Right lobe of liver (tissue), 6 donors: ENCODE measurements at places on chromosomes 5 and 9. TPM values are rescaled to one million over a fixed set of nuclear protein-coding genes. Genes with fewer than 3 reads are reported as not detected.
A peak's percentile ranks its signal among the peaks of the same experiment; 100 is the strongest.

DNA sequence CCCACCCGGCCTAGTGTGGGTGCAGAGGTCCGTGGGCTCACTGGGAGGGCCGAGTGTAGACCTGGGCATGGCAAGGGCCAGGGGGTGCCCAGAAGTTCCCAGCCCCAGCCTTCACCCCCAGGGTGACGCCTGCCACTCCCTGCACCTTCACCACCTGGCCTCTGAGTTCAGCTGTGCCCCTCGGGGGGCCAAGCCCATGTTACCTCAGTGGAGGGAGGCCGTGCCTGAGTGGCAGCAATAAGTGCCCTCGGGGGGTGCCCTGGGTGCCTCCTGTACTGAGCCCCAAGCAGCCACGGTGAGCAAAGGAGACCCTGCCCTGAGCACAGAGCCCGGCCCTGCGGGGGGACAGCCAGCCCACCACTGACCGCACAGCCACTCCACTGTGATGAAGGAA is 10.3 kb upstream of the FCN2 start:
- no peak for DNase-seq

DNA sequence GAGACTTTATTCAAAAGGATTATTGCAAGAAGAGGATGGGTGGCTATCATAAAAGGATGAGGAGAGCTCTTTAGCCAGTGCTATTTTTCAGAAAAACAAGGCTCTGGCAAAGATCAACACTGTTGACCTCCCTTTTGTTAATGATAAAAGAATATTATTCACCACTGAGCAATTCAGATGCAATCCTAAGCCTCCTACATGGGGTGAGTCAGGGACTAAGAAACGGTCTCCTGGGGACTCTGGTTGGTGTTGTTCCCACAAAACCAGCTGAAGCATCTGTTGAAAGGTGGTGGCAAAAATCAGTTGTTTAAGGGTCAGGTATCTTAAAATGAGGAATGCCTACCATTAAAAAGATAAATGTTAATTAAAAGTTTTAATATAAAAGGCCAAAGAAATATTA is 7.7 kb upstream of the GCNT1 start:
- no peak for DNase-seq

- no peak for DNase-seq
Observed at GRCh38 chr9:95991326-95991725, 115.8 kb downstream of the ERCC6L2 start.

- DNase-seq, result no peak
Observed at GRCh38 chr9:11931109-11931508, 762.1 kb upstream of the TYRP1 start.

DNA sequence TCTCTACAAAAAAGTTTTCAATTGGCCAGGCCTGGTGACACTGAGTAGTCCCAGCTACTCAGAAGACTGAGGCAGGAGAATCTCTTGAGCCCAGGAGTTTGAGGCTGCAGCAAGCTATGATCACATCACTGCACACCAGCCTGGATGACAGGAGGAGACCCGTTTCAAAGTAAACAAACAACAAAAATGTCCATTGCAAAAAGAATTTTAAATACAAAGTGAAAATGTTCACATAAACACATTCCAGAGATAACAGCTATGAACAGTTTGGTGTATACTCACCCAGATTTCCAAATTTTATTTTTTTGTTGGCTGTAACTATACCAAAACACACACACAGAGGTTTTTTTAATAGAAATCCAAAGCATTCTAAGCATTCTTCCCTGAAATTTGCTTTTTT is 39.8 kb downstream of the ADRA1B start:
- DNase-seq, result no peak

- DNase-seq, result no peak
Observed at GRCh38 chr5:56552612-56553268, 262.6 kb upstream of the MAP3K1 start.

- DNase-seq, result no peak
Observed at GRCh38 chr5:134178096-134178419, 1.3 kb upstream of the SKP1 start.

DNA sequence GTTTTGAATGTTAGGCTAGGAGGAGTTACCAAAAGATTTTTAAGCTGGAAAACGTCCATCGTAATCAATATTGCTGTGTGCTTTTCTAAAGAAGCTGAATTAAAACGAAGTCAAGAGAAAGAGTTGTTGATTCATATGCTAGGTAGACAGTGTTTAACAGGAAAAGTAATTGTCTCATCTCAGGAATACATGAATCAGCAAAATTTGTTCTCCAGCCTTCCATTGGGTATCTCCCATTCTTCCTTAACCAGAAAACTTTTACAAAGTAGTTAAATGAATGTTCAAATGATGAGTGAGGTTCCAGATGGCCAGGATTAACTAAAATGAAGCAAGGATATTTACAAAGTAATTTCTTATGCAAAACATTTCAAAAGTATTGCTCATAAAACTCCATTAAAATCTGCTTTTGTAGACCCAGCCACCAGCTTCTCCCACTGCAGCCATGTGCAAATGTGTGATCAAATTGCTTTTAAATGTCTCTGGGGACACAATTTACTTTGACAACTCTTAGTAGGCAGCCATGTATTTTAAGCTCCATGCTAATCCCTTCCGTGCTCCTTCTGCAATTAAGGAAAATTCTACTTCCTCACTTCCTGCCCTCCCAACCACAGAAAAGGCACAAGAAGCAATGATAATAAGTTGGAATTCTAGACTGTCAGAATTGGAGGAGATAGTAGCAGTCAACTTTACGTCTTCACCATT is 121.2 kb downstream of the HTR4 start:
- no peak for DNase-seq

GRCh38 chr9:102355982-102356381 is 617.5 kb upstream of the GRIN3A start:
- no peak for DNase-seq

DNA sequence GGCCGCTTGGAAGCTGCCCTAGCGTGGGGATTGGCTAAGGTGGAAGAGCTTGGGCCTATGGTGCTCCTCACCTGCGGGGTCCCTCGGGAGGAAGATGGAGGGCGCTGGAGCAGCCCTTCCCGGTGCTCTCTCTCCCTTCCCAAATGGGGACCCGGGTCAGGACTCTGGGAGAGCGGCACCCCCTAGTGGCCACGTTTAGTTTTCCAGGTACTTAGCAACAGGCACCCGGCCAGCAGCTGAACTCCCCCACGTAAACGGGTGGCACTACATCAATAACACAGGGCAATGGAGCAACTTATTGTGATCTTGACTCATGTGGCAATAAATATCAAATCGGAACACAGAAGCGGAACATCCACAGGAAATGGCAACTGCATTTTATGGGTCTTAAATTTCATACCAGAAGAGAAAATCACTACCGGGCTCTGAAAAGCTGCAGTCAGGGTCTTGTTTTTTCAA is 316.6 kb downstream of the AGTPBP1 start:
- DNase-seq, result peak; percentile 43

DNA sequence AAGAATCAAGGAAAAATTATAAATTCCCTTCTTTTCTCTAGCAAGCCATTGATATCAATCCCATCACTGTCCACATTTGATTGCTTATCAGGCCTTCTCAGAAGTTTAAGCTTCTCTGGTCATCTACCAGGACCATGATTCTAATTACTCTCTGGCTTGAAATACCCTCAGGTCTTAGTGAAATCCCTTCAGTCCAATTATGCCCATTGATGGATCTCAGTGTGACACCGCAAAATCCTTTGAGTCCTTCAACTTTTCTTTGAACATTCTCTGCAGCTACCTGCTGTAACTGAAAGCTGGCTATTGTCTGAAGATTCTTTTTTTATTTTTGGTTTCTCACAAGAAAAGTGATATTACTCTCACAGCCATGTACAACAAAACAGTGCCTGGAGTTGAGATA is 3.0 kb upstream of the CDH9 start:
- DNase-seq, result no peak

- peak; percentile 50 for DNase-seq
Observed at GRCh38 chr5:172721455-172722326, 49.3 kb downstream of the DUSP1 start.

GRCh38 chr5:95959888-95960666 is 1.6 kb downstream of the ELL2 start:
- DNase-seq, result no peak

DNA sequence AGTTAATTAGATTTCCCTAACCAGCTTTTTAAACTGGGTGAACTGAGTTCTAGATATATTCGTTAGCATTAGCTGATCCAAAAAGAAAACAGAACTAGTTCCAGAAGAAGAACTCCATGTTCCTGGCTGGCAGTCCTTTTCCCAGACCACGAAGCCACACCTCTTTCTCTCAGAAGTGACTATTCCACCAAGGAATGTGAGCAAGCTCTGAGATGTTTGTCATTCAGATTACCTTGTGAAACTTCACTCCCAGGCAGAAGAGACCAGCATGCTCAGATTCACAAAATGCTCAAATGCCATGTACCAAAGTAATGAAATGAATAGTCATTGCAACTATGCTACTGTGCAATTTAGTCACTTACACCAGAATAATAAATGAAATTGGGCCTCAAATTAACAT is 4.4 kb upstream of the SSBP2 start:
- no peak for DNase-seq

GRCh38 chr5:170642776-170643436 is 139.1 kb downstream of the KCNIP1 start:
- no peak for DNase-seq

GRCh38 chr5:39714036-39714698 is 289.4 kb upstream of the DAB2 start:
- peak; percentile 47 for DNase-seq

GRCh38 chr5:14266686-14267085 is 123.5 kb downstream of the TRIO start:
- no peak for DNase-seq

DNA sequence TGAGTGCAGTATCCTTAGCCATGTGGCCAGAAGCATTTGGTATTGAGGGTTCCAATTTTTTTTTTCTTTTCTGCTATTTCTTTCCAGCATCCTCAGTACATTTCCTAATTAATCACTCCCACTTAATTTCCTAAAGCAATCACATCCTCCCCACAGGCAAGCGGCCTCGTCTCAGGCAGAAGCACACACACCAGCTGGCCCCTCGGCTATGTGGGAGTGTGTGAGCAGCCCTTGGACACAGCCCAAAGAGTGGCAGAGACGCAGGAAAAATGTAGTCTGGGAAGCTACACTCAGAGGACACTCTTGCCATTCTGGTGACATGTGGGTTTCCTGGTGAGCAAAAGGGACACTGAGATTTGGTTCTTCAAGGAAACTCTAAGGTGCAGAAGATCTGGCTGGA is 20.7 kb downstream of the SLIT3 start:
- no peak for DNase-seq

- no peak for DNase-seq
Observed at GRCh38 chr9:84759300-84759750, 89.8 kb downstream of the NTRK2 start.

DNA sequence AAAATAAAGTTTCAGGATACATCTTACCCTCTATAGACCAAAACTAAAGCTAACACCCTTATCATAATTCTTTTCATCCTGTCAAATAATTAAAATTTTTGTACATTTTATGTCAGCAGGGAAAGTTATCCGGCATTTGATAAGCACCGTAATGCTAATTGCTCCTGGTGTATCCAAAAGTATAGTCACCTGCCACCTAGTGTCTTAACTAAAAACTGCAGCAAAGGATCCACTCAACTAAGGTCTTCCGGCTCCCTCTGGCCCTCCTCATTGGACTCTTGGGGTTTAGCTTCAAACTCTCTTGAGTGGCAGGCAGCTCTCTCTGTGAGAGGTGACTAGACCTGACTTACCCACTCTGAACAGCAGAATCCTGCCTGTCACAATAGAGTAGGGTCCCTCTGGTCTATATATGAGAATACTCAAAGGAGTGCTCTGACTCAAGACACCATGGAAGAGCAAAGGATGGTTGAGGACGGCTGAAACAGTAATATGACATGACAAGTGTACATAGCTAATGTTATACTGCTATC is 60.4 kb upstream of the CAST start:
- peak; percentile 55 for DNase-seq

GRCh38 chr9:128252317-128253139 is 23.3 kb downstream of the GOLGA2 start:
- DNase-seq, result no peak

GRCh38 chr9:92617951-92618510 is 51.9 kb downstream of the IPPK start:
- DNase-seq, result no peak

DNA sequence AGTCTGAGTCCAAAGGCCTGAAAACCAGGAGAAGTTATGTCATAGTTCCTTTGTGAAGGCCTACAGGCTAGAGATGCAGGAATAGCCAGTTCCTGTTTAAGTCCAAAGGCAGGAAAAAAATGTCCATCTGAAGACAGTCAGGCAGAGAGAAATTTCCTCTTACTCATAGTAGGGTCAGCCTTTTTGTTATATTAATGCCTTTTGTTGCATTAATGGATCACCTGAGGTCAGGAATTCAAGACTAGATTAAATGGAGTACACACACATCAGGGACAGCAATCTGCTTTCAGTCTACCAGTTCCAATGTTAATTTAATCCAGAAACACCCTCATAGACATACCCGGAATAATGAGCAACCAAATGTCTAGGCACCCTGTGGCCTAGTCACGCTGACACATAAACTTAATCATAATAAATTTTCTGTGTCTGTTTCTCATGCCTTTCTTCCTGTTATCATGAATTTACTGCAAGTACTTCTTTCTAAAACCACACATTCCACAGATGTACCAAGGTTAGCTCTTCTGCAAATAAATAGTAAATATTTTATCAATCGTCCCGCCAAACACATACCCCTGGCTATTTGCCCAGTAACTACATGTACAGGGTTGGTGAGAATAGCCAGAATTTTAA is 703.9 kb downstream of the EFNA5 start:
- DNase-seq, result no peak

GRCh38 chr5:170444181-170444580 is 55.0 kb upstream of the KCNMB1 start:
- no peak for DNase-seq

DNA sequence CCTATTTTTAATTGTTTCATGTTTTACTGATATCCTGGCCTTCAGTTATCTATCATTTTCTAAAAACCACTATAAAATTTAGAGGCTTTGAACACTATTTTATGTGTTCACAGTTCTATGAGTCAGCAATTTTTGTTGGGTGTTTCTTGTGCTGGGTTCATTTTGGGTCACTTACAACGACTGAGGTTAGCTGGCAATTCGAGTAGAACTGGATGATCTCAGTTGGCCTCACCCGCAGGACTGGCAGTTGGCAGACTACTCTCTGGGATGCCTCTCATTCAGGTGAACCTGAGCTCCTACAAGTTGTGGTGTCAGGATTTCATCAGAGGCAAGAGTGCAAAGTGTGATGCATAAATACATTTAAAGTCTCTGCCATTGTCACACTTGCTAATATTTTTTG is 151.0 kb upstream of the PAPPA start:
- peak; percentile 61 for DNase-seq

The ZNF366 gene
- total RNA-seq, result 1.5 TPM

The SSBP2 gene
- total RNA-seq, result 4.1 TPM

The GLDC gene
- 91.4 TPM for total RNA-seq

The MSX2 gene
- not detected for total RNA-seq

The FAXDC2 gene
- 32.2 TPM for total RNA-seq

The CRHBP gene
- total RNA-seq, result 130 TPM

The NMUR2 gene
- total RNA-seq, result not detected

The SPINK6 gene
- not detected for total RNA-seq

The PDE6A gene
- not detected for total RNA-seq

The WDR38 gene
- total RNA-seq, result not detected

The KLHL3 gene
- total RNA-seq, result 6.2 TPM

The FSTL4 gene
- total RNA-seq, result 1.3 TPM

The SLC1A1 gene
- 25.3 TPM for total RNA-seq

The IL9 gene
- total RNA-seq, result not detected
